ENCODE measurements at places on chromosomes 4 and X. TPM values are rescaled to one million over a fixed set of nuclear protein-coding genes. Genes with fewer than 3 reads are reported as not detected.

The AFP gene
- 1.2 TPM for total RNA-seq

The RENBP gene
- total RNA-seq: 3.6 TPM

The TRPC3 gene
- not detected for total RNA-seq

DNA sequence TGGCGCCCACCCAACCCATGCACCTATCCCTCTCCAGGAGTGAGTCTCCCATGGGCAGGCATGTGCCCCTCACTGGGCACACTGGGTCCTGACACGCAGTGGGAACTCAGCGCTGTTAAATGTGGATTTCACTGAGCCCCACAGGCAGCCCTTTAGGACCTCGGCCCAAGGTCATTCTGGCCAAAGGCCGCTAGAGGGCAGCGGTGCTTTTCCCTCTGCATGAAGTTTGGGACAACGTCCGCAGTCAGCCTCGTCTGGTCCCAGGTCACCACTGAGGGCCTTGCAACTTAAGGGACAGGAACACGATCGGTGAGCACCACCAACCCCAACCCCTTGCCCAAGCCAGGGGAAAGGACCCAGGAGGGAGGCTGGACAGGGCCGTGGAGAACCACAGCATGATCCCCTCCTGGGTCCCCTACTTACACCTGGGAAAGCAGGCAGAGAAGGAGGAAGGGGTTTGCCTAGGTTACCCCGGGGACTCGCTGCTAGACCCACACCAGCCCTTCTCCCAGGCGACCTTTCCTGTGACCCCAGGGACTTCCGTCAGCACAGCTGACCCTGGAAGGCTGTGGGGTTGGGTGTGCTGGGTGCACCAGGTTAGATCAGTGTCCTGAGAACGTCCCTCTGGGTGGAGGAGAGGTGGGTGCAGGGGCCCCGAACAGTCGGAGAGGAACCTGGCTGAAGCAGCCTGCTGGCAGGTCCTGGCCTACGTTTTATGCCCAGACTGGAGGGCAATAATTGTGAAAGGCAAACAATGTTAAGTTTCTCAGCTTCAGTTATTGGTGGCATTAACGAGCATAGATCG, 24.0 kb downstream of the CYTL1 start:
- DNase-seq: peak; percentile 47

GRCh38 chrX:53093177-53093655, 726 bp upstream of the KANTR start:
- DNase-seq: peak; percentile 41

GRCh38 chr4:38188631-38189101, 228.5 kb downstream of the PTTG2 start:
- peak; percentile 78 for DNase-seq

The SRPK3 gene
- total RNA-seq: 0.17 TPM

DNA sequence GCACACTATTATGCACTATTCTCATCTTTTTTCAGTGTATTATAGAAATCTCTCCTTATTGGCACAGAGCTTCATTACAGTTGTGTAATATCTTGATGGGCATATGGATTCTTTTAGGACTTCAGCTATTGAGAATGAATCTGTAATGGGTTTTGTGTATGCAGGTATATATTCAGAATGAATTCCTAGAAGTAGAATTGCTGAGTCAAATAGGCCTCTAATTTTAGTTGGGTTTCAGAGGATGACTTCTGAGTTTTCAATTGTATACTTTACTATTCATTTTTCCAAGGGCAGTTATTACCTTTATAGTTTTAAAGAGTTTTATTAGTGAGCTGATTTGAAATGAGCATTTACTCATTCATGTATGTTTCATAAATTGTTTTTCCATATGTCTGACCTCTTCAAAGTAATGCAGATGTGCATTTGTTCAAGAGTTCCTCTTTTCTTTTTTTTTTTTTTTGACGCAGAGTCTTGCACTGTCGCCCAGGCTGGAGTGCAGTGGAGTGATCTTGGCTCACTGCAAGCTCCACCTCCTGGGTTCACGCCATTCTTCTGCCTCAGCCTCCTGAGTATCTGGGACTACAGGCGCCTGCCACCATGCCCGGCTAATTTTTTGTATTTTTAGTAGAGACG, 19.5 kb downstream of the CASP6 start:
- DNase-seq: no peak

The GAGE12J gene
- not detected for total RNA-seq

DNA sequence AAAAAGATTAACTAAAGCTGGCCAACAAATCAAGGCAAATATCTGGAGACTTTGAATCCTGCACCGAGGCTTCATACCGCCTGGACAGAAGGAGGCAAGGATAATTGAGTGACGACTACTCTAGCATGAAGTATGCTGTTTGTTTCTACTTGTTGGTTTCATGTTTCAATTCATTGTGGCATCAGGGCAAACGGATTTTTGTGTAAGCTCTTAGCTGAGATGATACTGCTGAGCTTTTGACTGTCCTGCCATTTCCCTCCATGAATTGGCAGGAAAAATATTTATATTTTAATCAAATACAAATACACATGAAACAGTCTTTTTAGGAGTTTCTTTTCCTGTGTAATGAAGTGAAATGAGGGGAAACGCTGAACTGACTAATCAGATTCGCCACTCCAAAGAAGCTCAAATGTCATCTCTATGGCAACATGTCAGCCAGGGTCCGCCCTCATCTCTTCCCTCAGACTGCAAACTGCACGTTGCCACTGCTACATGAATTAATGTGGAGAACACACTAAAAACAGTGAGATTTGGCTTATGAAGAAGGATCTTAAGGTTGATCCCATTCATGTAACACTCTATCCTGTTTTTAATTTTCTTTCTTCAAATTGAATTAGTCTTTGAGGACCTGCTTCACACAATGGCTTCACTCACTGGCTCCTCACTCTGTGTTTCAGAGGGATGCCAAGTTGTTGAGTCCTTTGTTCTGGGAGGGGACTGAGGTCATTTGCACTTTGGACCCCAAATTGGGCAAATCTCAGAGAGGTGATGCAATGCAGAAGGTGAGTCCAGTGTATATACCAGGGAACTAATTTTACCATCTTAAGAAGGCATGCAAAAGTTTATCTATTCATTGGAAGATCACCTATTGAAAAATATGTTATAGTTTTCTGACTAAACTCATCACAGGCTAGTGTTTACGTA, 149.6 kb upstream of the MID1 start:
- peak; percentile 57 for DNase-seq

- DNase-seq: no peak
Measured at GRCh38 chr4:140469791-140470733, 28.0 kb downstream of the MGAT4D start.

GRCh38 chrX:136643243-136643642, 4.7 kb upstream of the CD40LG start:
- DNase-seq: no peak

The PLCXD1 gene
- 10.4 TPM for total RNA-seq

DNA sequence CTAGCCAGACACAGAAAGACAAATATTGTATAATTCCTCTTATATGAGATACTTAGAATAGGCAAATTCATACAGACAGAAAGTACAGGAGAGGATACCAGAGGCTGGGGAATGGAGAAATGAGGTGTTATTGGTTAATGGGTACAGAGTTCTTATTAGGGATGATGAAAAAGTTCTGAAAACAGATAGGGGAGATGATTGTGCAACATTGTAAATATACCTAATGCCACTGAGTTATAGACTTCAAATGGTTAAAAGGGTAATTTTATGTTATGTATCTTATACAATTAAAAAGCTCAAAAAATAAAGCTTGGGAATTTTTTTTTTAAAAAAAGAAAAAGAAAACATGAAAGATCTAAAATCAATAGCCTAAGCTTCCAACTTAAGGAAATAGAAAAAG, 98.8 kb upstream of the TECRL start:
- no peak for DNase-seq

DNA sequence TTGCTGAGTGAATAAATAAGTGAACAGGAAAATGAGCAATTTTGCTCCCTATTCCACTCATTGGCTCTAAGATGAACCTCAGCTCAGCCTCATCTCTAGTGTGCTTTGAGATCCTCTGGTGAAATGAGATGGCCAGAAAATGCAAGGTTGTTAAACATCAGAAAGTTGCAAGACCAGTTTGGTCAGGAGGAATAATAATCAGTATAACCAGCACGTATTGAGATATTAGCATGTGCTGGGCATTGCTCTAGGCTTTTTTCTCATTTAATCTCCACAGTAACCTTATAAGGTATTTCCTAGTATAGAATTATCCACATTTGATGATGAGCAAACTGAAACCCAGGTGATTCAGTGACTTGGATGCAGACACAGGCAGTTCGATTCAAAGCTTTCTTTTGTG, 110.5 kb upstream of the PAK3 start:
- DNase-seq: no peak

GRCh38 chr4:90979556-90979955, 852.4 kb downstream of the CCSER1 start:
- DNase-seq: no peak

GRCh38 chr4:139814323-139815015, 148.8 kb downstream of the MGST2 start:
- peak; percentile 30 for DNase-seq

DNA sequence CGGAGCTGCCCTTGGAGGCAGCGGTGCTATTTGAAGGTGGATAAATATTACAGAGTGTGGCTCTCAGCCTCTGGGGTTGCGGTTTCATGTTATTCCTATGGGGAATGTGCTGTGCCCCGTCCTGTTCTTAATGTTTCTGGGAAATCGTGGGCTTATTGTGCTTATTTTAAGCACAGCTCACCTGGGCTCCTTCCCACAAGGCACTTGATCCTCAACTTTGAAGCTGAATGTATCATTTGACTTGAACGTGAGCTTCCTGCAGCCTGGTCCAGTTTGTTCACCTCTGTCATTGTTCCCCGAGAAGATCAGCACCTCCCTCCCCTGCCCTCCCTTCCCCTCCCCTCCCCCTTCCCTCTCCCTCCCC, 3.9 kb downstream of the SORCS2 start:
- DNase-seq: peak; percentile 30

- DNase-seq: no peak
Measured at GRCh38 chr4:94714365-94715160, 43.2 kb upstream of the BMPR1B start.

The ZAR1 gene
- not detected for total RNA-seq

The DKK2 gene
- 0.65 TPM for total RNA-seq

GRCh38 chrX:150361777-150362351, 1.3 kb upstream of the MAMLD1 start:
- DNase-seq: no peak

The NLGN3 gene
- total RNA-seq: 0.15 TPM

- DNase-seq: no peak
Measured at GRCh38 chr4:139986689-139987501, 167.1 kb downstream of the MAML3 start.

GRCh38 chr4:73527196-73527595, 45.7 kb downstream of the AFM start:
- no peak for DNase-seq

DNA sequence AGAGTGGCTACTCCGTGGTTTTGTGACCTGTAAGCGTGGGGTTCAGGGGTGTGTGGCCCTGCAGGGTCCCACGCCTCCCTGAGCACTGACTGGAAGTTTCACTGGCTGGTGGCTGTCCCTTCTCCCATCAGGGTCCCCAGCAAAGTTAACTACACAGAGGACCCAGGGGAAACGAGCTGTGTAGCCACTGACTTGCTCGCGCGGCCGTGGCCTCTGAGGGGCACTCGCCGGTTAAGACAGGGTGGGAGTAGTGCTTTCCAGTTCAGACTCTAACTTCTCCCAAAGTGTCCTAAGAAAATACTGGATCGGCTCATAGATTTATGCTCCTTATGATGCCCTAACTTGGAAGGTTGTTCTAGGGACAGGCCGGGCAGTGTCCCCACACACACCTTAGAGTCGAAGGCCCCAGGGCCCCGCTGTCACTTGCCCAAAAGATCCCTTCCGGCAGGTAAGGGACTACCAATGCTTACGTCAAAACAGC, 28.2 kb downstream of the NELFA start:
- DNase-seq: no peak

- DNase-seq: peak; percentile 36
Measured at GRCh38 chr4:72975488-72975784, 94.1 kb downstream of the COX18 start.

- peak; percentile 47 for DNase-seq
Measured at GRCh38 chrX:118574666-118575065, 79.1 kb downstream of the DOCK11 start.

The NLRP2B gene
- not detected for total RNA-seq

The SYTL5 gene
- under 0.01 TPM for total RNA-seq

- DNase-seq: peak; percentile 63
Measured at GRCh38 chr4:153643406-153644383, 40.4 kb upstream of the TLR2 start.

DNA sequence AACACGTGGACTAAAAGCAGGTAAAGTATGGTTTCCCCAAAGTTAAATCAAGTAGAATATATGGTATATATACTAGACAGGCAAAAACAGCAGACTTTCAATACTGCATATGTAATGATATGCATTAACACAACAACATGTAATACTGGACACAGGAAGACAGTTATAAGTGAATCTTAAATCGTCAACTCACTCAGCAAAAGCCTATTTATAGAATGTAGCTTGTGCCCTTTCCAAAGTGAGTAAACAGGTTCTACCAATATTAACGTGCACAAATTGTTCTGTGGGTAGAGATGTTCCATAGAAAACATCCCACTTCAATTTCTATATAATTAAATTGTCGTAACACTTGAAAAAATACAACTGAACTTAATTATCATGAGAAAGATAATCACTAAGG, 30.6 kb downstream of the FAM241A start:
- DNase-seq: no peak

GRCh38 chr4:10495651-10496050, 38.4 kb upstream of the ZNF518B start:
- no peak for DNase-seq

DNA sequence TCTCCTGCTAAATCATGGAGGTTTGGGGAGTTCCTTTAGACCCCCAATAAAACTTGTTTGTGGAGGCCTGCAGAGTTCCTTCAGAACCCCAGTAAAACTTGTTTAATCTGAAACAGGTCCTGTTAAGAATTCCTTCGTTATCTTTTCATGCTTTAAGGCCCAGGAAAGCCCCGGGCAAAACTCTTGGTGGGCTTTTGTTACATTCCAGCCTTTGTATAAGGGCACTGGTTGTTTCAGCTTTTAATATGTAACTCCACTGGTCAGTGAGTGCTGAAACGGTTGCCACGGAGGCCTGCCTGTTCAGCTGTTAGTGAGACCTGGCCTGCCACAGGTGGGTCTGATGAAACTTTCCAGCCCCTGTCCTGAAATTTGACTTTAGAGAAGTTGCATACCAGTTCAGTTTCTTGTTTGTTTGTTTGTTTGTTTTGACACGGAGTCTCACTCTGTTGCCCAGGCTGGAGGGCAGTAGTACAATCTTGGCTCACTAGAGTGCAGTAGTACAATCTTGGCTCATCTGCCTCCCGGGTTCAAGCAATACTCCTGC, 12.4 kb upstream of the DHRSX start:
- DNase-seq: peak; percentile 9

- no peak for DNase-seq
Measured at GRCh38 chrX:82230013-82230412, 1028.1 kb downstream of the SH3BGRL start.

DNA sequence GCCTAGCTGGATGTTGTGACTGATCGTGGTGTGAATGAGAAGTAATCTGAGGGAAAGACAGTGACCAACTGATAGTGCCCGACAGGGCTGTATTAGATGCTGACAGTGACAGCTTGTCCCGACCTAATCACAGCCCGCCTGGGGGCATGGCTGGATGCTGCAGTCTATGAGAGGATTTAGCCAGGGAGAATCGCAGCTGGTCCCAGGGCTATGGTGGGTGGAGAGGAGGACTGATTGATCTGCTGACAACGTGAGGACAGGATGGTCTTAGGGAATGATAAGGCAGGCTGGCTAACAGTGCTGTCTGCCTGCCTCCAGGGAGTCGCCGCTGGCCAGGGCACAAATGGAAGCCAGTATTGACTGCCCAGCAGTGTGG, 621 bp upstream of the SUV39H1 start:
- no peak for DNase-seq

Measured in renal cortical epithelial cell (primary cell).